ENCODE measurements at places on chromosomes 16 and 17. TPM values are rescaled to one million over a fixed set of nuclear protein-coding genes. Genes with fewer than 3 reads are reported as not detected.

DNA sequence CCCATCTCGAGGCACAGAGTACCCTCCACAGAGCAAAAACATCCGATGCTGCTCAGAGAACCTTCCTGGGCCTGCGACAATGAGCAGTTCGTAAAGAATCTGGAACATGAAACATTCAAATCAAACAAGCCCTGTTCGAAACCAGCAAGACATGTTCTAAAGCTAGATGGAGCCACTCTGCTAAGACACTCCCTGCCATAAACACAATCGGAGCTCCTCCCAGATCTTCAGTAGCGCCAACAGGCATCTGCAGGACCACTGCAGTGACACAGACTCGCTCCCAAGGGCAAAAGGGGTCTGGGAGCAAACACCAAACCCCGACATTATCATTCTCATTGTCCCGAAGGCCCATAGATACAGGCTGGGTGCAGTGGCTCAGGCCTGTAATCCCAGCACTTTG, 108.7 kb downstream of the ZFHX3 start:
- no peaks in the 10 kb centered on the region for H3K36me3 ChIP-seq
- no peaks in the 10 kb centered on the region for H3K27me3 ChIP-seq
- H3K4me3 ChIP-seq: no peak overlapping the region

DNA sequence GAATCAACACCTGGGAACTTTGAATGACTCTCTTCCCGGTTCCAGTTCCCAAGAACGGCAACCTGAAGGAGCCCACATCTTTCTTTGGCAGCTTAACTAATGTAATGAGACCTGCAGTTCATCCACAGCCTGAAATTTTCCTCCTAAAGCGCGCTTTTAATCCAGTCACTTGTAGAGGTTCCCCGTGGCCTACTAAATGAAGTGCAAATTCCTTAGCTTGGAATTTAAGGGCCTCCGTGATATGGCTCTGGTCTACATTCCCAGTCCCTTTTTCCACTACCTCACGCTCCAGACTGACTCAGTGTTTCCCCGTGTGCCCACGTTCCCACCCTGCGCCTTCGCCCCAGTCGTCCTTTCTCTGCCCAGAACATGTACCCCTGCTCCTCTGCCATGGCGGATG, 27.2 kb downstream of the FZD2 start:
- no peak for DNase-seq
- no peak overlapping the region for H3K4me3 ChIP-seq
- H3K36me3 ChIP-seq: no peaks in the 10 kb centered on the region
- H3K27ac ChIP-seq: no peak overlapping the region
- H3K27me3 ChIP-seq: no peaks in the 10 kb centered on the region

PIPOX gene
- 30.1 TPM for total RNA-seq

CNTROB gene
- 25.8 TPM for total RNA-seq

DNA sequence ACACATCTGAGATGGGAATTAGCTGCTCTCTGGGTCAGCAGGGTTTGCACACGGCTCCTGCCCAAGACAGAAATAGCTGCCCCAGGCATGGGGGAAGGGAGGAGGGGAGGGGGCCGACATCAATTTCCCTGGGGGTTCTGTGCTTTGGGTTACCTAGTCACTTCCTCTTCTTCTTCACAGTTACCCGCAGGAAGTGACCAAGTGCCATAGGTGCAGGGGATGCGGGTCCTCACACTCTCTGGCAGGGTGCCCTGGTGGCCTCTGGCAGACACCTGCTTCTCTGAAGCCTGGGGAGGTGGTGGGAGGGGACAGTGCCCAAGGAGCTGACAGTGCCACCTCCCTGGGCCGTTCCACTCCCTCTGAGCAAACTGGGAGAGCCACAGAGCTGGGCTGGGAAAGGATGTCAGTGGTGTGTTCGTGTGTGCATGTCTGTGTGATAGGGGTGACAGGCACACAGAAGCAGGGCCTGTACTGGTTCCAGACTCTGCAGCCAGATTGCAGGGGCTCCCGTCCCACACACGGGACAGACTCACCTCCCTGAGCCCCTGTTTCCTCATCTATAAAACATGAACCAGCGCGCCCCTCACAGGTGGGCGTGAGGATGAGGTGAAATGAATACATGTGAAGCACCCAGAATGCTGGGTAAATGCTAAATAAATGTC, 18.2 kb downstream of the SCN4A start:
- H3K27me3 ChIP-seq: no peaks in the 10 kb centered on the region
- H3K4me1 ChIP-seq: no peaks in the 10 kb centered on the region
- H3K27ac ChIP-seq: no peak overlapping the region
- no peak overlapping the region for H3K4me3 ChIP-seq

GRCh38 chr16:84461029-84461412, 43.4 kb downstream of the MEAK7 start:
- H3K36me3 ChIP-seq: peaks cover 5% of the 10 kb centered on the region
- no peaks in the 10 kb centered on the region for H3K4me1 ChIP-seq
- no peak overlapping the region for H3K4me3 ChIP-seq
- H3K27ac ChIP-seq: no peak overlapping the region
- no peaks in the 10 kb centered on the region for H3K27me3 ChIP-seq

CACNG1 gene
- total RNA-seq: not detected

- H3K4me1 ChIP-seq: no peaks in the 10 kb centered on the region
- no peak overlapping the region for H3K27ac ChIP-seq
- no peak for DNase-seq
- H3K4me3 ChIP-seq: no peak overlapping the region
Measured at GRCh38 chr16:11903906-11904305, 11.8 kb downstream of the GSPT1 start.

MAP2K6 gene
- total RNA-seq: 17.7 TPM

GRCh38 chr16:56970934-56971767, 9.4 kb downstream of the CETP start:
- H3K4me3 ChIP-seq: no peak overlapping the region
- no peak overlapping the region for H3K27ac ChIP-seq
- H3K27me3 ChIP-seq: no peaks in the 10 kb centered on the region

FN3K gene
- 28.3 TPM for total RNA-seq

- H3K27me3 ChIP-seq: no peaks in the 10 kb centered on the region
- H3K27ac ChIP-seq: no peak overlapping the region
- no peaks in the 10 kb centered on the region for H3K36me3 ChIP-seq
- DNase-seq: no peak
- no peak overlapping the region for H3K4me3 ChIP-seq
Measured at GRCh38 chr17:60352071-60352470, 39.9 kb downstream of the USP32 start.

DNA sequence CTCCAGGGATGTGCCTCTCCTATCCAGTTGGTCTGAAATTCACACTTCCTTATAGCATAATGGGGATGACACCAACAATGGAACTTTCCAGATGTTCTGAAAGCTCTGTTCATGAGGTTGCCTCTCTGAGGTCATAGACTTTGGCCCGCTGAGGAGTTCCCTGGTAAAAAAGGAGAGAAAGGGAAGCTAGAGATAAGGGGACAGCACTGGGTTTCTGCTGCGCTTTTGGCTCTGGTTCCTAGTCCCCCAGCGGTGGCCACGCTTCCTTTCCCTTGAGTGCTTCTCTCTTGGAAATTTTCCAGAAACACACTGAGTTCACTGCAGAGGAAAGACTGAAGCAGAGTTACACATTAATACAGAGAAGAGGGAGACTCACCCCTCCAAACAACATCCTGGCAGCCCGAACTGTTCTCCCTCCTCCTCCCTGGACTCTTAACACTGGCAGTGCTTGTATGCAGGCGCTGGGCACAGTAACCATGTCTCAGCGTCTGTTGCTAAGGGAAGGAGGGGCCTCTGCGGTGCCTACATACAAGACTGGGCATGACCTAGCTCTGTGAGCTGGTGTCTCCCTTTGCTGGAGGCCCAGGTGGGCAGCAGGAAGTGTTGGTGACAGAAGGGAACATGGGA, at the start of gene DNAH3:
DNAH3 (minus strand) TSS at position 472 of the 627 bp plus-strand sequence. CDS start 527 bp downstream, outside the sequence.
- DNase-seq: no peak
- H3K4me3 ChIP-seq: no peak within 1 kb of the TSS
- H3K27me3 ChIP-seq: no peaks in the 10 kb centered on the region
- H3K36me3 ChIP-seq: no peaks in the 10 kb centered on the region
- H3K4me1 ChIP-seq: no peaks in the 10 kb centered on the region

OR2C1 gene
- not detected for total RNA-seq
